ENCODE measurements at places on chromosomes 2 and 18.

GRCh38 chr2:96115631-96116423 is 544 bp downstream of the ADRA2B start:
- DNase-seq = no peak

DNA sequence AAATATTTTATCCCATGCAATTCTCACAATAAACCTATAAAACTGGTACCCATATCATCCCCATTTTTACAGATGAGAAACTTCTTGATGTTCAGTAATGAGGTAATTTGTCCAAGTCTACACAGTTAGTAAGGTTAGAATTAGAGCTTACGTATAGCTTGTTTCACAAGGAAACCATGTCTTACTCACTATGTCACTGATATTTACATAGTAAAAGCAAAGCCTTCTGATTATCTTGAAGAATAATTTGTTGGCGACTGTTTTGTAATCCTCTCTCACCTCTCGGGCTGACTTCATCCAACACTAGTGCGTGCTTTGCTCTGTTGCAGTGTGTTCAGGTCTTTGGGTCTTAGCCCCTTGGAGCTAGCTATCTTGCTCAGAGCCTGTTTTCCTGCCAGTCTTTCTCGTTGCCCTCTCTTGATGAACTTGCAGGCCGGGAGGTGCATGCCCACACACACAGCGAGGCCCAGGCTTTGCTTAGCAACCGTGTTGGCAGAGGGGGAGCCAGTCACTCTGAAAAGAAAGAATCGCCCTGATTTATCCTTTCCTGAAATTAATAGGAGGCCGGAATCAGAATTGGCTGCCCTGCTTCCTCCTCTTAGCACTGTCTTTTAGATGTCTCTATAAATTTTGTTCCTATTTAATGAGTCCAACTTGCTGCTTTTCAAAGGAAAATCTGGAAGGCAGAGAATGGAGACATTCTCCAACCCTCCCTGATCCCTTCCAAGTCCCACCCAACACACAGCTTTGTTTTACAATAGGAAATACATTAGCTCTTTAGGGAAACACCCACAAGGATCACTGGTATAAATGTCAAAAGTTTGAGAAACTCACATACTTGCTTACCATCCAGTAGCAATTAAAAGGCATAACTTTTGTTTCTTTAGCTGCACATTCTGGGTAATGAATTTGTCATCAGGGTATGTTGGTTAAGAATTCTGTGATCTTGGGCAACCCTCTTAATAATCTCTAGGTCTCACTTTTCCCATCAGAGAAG is 97.6 kb upstream of the SEC11C start:
- no peak for DNase-seq

DNA sequence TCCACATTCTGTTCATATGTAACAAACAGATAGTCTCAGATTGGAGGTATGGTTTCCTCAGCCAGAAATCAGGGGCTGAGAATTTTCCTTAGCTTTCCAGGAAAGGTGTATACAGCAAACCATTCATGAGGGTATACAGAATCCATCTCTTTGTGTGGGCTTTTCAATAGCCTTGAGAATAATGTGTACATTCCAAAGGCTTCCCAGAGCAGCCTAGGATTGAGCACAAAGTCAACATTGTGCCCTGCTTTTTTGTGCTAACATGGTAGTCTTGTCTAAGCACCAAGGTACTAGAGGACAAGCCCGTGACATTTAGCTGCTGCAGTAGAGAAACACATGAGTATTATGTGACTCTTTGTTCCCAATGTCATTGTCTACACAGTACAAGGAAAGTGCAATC is 322.1 kb upstream of the TANK start:
- no peak for DNase-seq

GRCh38 chr2:39516347-39517101 is 79.4 kb upstream of the MAP4K3 start:
- peak; percentile 69 for DNase-seq

- no peak for DNase-seq
Measured at GRCh38 chr2:238754259-238754658, 93.6 kb upstream of the TWIST2 start.

GRCh38 chr2:36088716-36089328 is 266.8 kb upstream of the CRIM1 start:
- peak; percentile 72 for DNase-seq

GRCh38 chr2:181242262-181242661 is 214.9 kb upstream of the ITGA4 start:
- DNase-seq = no peak

DNA sequence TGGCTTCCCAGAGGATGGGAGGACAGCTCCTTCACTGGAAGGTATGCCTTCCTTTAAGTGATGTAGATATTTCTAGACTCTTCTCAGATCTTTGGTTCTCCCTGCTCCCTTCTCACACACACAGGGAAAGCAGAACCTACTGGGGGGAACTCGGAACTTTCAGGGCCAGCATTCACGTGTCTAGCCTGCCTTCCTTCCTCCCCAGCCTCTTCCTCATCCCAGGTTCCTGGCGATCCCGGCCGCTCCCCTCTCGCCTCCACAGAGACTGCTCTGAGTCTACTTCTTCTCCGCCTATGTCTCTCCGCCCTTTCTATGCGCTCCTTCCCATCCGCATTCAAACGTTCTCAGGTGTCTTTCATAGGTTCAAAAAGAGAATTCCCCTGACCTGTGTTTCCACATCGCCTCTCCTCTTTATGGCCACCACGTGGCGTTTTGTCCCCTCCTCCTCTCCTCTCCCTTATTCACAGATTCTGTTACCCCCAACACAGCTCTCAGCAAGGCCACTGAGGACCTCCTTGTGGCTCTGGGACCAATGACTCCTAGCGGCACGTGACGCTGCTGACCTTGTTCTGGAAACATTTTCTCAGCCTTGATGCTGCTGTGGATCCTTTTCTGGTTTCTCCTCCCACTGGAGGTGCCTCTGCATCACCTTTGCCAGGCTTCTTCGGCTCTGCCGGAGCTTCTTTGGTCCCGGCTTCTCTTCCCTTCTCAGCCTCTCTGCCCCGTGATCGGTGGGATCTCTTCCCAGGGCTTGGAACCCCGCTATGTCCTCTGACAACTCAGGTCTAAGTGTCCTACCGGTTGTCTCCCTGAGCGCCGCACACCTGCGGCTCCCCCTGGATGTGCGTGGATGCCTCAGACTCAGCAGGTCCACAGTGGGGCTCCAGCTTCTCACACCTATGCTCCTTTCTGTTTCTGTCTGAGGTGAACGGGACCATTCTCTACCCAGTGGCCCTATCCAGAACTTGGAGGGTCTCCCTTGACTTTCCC is 77.5 kb downstream of the VAPA start:
- DNase-seq = no peak

DNA sequence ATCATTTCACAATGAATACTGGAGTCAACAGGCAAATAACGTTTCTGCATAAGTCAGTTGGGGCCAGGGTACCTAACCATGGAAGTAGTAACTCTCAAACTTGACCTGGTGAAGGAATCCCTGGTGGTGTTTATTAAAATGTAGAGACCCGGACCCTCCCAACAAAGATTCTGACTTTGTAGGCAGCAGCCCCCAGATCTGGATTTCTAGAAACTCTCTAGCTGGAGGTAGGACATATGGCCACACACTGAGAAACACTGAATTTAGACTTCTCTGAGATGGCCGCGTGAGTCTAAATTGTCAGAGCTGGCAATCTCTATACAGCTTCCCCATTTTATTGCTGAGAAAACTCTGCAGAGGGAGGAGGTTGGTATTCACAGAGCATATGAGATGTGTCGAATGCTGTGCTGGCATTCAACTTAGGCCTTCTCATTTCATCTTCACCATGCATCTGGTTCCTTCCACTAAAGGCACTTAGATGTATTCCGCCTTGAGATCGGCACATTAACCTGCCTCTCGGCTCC is 278.1 kb downstream of the CYRIA start:
- DNase-seq = no peak

DNA sequence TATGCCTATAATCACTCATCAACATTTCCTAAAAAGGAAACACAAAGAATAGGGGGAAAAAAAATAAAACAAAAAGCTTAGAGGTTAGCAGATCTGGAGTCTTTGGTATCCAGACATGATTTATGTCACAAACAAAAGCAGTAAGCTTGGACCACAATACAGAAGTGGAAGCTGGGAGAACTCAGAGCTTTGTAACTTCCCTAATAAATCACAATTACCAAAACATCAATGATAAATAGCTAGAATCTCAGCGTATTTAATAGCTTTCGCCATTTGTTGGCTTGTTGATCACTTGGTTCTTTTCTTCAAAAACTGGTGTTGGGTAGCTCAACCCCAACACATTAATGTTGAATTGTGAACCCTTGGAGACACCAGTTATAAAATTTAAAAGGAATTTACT is 392.5 kb downstream of the IRS1 start:
- DNase-seq = no peak

- DNase-seq = no peak
Measured at GRCh38 chr2:105261061-105261460, 19.5 kb downstream of the GPR45 start.

DNA sequence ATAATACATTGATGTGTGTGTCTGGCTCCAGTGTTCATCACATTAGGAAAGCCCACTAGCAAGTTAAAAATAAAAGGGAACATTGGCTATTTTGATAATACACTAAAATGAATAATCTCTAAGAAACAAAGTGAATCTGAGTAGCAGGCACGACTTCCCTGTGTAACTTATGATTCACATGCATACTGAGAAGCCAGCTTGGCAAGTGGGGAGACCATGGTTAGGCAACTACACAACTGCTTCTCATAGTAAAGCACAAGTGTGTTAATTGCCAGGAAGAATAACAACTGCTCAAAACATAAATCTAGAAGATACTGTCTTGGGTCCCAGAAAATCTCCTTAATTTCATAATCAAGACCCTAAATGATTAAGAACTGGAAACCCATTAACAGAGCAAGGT is 4.0 kb downstream of the MYO5B start:
- no peak for DNase-seq

DNA sequence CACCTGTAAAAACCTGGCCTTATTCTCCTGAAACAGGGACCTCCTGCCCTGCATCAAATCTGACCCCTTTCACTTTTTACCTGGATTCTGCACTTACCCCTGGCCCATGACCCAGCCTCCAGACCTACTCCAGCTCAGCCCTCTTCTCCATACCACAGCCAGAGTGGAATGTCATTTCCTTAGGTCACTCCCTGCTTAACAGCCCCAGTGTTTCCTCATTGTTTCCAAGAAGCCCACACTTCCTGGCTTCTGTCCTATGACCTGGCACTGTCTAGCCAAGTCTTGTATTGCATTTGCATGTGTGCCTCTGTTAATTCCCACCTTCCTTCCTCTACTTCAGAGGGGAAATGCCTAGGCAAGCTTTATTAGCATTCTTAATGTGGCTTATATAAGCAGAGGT is 51.4 kb upstream of the TRIB2 start:
- no peak for DNase-seq

GRCh38 chr18:54392543-54393023 is 34.9 kb downstream of the C18orf54 start:
- no peak for DNase-seq

DNA sequence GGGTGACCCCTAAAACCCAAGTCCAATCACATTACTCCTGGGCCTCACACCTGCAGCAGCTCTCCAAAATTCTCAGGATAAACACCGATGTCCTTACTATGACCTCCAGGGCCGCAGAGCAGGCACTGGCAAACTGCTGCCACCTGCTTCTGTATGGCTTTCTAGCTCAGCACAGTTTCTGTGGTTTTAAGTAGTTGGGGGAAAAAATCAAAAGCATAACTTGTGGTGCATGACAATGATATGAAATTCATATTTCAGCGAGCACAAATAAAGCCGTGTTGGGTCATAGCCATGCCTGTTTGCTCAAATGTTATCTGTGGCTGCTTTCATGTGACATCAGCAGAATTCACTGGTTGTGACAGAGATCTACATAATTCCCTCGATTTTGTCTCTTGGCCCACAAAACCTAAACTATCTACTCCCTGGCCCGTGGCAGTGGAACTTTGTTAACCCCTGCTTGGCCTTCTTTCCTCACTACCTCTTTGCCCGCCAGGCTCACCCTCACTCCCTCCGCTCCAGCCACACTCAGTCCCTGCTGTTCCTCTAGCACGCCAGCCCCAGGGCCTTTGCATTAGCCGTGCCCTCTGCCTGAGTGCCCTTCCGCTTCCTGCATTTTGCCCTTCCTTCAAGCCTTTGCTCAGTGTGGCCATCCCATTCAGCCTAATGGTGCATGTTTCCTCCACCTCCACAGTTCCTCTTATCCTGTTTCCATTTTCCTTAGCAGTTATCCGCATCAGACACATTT is 108.3 kb downstream of the AGAP1 start:
- no peak for DNase-seq

DNA sequence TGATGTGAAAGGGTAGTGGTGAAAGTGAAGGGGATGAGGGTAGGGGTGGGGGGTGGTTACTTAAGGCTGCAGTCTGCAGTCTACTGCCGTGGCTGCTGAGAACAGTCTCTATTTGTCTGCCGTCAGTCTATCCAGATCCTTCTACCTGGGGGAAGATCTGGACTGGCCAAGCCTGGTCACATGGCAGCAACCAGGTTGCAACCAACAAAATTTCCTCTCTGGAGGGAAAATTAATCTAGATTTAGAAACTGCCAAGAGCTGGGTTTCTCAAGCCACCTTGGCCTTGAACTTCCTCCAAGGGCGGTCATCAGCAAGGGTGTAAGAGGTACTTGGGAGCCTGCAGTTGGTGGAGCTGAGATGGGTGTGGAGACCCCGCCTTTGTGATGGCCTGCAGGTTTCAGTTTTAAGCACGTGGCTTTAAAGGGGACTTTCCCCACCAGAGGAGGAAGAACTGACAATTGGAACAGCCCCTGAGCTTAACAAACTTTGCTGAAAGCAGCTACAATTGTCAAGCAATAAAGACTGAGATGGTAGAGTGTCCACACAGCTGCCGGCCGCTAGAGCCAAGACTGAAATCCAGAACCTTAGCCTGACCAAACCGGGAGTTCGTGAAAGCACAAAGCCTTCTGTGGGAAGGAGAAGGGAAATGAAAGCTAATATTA is 31.4 kb upstream of the KCMF1 start:
- DNase-seq = no peak

DNA sequence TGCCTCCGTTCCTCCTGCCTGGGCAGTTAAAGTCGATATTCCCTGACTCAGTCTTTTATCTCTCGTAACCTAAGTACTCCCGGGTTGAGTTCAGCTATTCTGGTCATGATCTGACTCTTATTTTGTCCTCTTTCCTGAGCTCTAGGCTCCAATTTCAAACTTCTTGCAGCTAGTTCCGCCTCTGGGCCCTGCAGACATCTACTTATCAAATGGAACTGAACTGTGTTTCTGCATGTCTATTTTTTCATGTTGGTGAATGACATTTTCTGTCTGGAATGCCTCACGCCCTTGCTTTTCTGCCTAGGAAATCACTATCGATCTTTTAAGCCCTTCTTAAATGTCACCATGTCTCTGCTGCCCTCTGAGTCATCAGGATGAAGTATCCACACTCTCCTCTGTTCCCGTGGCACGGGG is 101.5 kb downstream of the VAPA start:
- DNase-seq = peak; percentile 51

- DNase-seq = no peak
Measured at GRCh38 chr2:238339395-238339780, 19.1 kb downstream of the TRAF3IP1 start.

Data from WERI-Rb-1 (cell line).